NCI-H82 (cell line): ENCODE measurements at places on chromosomes 7 and 10.

GRCh38 chr7:22632674-22633073, 94.3 kb upstream of the IL6 start:
- no peak for DNase-seq

GRCh38 chr10:99235658-99236626, at the start of gene HPSE2:
HPSE2 (minus strand) TSS chr10:99235852.
- DNase-seq: no peak

DNA sequence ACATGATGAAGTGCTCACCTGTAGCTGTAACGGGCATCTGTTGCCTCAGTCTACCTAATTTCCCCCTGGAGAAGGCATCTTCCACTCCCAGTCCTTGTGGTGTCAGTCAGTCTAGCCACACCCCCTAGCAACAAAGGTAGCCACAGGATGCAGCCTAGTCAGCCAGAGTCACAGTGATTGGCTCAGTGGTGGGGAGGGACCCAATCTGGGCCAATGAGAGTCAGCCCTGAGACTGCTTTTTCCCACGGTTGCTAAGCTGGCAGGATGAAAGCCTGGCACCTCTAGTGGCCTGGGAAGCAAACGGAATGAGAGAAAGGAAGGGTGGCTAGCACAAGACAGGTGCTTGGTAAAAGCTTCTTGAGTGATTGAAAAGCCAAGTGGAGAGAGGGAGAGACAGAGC, 118.6 kb downstream of the SH3PXD2A start:
- peak; percentile 75 for DNase-seq

GRCh38 chr7:46764100-46764936, 817.6 kb downstream of the TNS3 start:
- DNase-seq: no peak

GRCh38 chr7:102152672-102153598, 133.7 kb upstream of the SH2B2 start:
- DNase-seq: no peak
